ENCODE measurements at places on chromosomes 4 and X.

- no peak for DNase-seq
Measured at GRCh38 chr4:4602468-4602867, 60.6 kb upstream of the STX18 start.

DNA sequence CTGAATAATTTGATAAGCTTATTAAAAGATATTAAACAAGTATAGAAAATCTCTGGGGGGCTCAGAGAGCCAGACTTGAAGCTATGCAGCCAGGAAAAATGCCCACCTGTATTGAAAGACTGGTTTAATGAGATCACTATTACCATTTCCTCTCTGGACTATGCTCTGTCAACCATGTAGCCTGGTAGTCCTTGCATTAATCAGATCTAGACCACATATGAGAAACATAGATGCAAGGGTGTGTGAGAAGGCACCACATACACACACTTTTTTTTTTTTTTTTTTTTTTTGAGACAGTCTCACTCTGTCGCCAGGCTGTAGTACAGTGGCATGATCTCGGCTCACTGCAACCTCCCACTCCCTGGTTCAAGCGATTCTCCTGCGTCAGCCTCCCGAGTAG, 75.9 kb upstream of the ATP8A1 start:
- DNase-seq = no peak

- no peak for DNase-seq
Measured at GRCh38 chr4:140109737-140110136, 44.2 kb downstream of the MAML3 start.

DNA sequence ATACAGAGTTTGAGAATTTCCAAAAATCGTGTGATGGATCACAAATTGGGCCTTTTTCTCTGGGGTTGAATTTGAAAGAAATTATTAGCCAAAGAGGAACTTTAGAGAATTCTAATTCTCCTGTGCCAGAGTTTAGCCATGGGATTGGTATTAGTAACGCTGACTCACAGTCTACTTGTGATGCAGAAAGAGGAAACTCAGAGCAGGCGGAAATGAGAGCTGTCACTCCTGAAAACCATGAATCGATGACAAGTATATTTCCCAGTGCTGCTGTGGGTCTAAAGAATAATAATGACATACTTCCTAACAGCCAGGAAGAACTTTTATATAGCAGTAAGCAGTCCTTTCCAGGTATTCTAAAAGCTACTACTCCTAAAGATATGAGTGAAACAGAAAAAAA, 64.9 kb downstream of the N4BP2 start:
- peak; percentile 96 for DNase-seq

DNA sequence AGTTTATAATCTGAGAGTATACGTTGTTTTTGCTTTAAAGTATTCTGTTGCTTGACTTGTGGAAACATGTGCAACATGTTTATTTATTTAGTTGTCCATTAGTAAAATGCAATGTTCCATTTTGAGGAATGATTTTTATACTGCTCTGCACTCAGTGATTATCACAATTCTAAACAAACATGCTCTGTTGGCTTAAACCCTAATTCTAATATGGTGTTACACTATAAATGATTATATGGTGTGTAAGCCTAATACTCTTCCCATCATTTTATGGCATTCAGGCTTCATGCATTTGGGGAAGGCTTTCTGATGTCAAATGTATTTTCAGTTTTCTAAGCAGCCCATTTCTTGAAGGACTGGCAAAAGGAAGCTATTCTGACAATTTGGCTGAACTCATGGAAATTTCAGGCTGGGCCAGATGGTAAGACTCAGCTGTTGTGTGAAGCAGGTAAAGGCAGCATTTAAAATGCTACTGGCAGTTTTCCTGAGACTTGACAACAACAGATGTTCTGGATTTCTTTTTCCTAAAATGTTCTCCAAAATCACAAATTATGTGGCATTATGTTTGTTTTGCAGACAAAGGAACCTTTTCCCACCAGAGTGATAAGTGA, 336.7 kb upstream of the GNPDA2 start:
- no peak for DNase-seq

GRCh38 chrX:104351173-104351769, 96.5 kb upstream of the ESX1 start:
- DNase-seq = peak; percentile 74

- no peak for DNase-seq
Measured at GRCh38 chr4:122895336-122895995, 26.9 kb downstream of the NUDT6 start.

DNA sequence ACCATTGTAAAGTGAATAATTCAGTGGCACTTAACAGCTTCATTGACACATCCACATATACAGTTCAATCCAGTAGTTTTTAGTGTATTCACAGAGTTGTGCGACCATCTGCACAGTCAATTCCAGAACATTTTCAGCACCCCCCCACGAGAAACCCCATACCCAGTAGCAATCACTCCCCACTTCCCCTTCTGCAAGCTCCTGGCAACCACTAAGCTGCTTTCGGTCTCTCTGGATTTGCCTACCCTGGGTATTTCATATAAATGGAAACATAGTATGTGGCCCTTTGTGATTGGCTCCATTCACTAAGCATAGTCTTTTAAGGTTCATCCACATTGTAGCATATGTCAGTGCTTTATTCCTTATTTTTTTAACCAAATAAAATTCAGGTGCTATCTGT, 10.0 kb downstream of the MSL3 start:
- peak; percentile 34 for DNase-seq

GRCh38 chr4:25896776-25897539, 17.1 kb upstream of the SMIM20 start:
- no peak for DNase-seq

DNA sequence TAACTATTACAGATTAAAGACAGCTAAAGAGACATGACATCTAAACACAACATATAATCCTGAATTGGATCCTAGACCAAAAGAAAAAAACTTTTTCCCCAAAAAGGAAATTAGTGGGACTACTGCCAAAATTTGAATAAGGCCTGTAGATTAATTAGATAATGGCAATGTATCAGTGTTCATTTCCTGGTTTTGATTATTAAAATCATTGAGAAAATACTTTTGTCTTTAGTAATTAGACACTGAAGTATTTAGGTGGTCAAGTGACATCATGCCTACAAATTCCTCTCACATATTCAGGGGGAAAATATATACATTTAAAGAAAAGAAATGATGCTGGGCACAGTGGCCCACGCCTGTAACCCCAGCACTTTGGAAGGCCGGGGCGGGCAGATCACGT, 10.4 kb upstream of the USO1 start:
- no peak for DNase-seq

GRCh38 chrX:97211070-97211469, 327.4 kb downstream of the RPA4 start:
- no peak for DNase-seq

- no peak for DNase-seq
Measured at GRCh38 chr4:128450326-128451120, 162.9 kb upstream of the PGRMC2 start.

DNA sequence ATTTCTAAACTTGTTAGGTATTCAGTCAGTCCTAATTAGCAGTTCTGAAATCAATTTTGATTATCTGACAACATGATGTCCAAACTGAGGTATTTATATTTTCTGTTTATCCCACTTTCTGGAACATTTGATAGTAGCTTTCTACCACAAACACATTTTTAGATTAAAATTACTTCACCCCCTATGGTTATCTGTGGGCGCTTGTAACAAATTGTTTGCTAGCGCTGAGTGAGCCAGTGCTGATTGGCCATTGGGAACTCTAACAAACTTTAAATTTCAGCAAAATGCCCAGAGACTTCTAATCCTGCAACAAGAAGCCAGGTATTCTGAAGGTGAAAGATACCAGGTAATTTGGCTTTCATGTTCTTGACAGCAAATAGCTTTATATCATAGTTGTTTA, at the start of gene MEPE:
TSS of gene MEPE (plus strand) at position 301 of the 400 bp plus-strand sequence. CDS start 1,746 bp downstream, outside the sequence.
- DNase-seq = no peak

DNA sequence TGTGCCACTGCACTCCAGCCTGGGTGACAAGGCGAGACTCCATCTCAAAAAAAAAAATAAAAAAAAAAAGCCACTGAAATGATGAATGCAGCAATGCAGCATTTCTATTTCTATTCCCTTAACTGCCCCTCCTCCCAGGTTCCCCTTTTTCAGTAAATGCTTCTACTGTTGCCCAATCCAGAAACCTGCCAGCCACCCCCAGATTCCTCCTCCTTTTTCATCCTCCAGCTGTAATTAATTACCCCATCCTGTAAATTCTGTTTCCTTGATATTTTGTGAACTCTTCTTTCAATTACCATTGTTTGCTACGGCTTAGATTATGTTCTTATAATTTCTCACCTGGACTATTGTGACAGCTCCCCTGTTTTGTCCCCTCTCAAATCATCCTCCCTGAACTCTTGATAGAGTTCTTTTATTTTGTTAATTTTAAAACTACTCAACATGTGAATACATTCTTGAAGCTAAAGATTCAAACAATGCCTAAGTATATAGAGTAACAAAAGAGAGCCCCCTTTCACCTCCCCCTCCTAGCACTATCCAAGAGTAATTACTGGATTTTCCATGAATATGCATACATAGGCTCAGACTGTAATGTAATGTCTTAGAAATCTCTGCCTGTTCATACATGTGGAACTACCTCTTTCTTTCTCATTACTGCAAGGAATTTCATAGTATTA, 140.6 kb upstream of the GPC4 start:
- DNase-seq = peak; percentile 55

DNA sequence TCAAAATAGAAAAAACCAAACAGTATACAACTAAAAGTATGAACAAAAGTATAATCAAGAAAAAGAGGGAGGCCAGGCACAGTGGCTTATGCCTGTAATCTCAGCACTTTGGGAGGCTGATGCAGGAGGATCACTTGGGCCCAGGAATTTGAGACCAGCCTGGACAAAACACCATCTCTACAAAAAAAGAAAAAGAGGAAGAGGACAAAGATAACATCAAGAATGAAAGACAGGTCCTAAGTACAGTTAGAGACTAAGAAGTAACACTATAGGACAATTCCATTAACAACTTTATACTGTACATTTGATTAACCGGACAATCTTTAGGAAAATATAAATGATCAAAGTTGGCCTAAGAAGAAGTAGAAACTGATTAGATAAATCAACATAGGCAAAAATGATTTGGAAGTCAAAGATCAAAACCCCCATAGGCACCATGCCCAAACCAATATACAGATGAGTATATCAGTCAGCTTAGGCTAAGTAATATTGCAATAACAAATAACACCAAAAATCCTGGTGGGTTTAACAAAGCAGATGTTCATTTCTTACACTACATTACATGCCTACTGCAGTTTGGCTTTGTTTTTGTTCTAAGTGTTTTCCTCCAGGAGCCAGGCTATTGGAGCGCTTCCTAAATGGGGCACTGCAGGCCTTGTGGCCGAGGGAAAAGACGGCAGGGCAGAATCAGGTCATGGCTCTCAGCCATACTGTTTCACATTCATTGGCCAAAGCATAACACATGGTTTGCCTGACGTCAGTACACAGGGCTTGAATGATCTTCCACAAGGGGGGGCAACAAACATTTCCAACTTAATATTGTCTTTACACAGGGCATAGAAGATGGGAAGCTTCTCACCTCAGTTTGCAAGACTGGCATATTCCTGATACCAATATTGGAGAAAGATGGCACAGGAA, 42.2 kb upstream of the HGFAC start:
- DNase-seq = no peak

DNA sequence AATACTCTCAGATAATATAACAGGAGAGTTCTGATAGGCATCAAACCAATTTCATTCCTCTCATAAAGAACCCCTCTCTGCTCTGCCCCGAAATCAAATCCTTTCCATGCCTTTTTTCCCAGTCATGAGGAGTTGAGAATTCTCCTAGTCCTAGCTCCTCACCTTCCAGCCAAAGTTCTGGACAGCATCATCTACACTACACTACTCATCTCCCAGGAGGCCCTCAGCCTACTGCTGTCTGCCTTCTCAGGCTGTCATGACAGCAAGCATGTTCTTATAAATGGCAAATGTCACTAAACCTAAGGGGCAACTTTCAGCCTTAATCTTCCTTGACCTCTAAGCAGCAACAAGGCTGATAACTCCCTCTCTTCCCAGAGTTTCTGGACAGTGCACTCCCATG, 26.6 kb downstream of the MAPK10 start:
- no peak for DNase-seq

- DNase-seq = no peak
Measured at GRCh38 chr4:114103908-114104307, 124.5 kb upstream of the ARSJ start.
